ENCODE measurements at places on chromosomes 12 and 14.
A peak's percentile ranks its signal among the peaks of the same experiment; 100 is the strongest.

DNA sequence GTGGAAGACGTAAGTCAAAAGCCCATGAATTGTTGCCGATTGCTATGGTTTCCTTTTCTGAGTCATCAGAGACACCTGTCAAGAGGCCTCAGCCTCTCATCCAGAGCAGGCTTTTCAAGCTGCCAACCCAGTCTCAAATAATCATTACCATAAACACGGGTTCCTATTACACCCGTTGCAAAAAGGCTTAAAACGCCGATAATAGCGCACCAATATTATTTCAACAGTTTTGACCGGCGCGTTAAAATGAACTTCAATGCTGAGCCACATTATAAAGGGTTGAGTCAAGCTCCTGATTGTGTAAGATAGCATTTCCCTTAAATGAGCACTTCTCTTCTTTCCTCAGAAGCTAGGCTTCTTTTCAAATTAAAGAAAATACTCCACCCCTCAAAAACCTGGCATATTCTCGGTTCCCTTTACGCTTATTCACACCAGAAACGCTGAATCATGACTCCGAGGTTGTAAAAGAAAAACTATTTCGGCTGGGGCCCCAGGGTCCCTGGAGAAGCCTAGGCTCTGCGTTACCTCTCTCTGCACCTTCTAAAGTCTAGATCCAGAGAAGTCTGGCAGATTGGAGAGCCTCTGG is 1.4 kb downstream of the TMTC1 start:
- no peak for DNase-seq

GRCh38 chr14:84397631-84398030 is 1132.3 kb upstream of the FLRT2 start:
- no peak for DNase-seq

GRCh38 chr14:104856157-104856868 is 8.8 kb upstream of the CEP170B start:
- DNase-seq, result no peak

DNA sequence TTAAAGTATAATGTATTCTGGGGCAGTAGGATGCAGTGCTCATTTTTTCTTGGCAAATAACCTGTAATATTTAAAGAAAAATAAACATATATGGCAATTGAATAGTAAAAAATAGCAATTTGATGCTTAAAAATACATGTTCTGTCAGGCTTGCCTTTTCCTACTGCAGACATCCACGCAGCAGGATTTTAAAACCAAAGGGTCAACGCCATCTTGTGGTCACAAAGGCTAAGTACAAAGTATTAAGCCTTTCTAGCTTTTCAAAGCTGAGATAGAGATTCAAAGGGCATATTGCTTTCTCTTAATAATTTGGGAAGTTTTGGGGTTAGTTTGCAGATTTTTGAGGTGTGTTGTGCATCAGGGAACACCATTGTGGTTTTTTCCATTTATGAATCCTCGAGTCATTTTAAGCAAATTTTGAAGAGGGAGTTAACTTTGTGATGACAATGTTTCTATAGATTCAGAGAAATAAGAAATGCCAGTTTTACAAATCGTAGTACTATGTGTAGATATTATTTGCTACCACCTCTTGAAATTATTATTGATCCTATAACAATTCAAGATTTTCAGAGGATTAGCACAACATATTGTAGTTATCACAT is 4.7 kb upstream of the CCER1 start:
- no peak for DNase-seq

DNA sequence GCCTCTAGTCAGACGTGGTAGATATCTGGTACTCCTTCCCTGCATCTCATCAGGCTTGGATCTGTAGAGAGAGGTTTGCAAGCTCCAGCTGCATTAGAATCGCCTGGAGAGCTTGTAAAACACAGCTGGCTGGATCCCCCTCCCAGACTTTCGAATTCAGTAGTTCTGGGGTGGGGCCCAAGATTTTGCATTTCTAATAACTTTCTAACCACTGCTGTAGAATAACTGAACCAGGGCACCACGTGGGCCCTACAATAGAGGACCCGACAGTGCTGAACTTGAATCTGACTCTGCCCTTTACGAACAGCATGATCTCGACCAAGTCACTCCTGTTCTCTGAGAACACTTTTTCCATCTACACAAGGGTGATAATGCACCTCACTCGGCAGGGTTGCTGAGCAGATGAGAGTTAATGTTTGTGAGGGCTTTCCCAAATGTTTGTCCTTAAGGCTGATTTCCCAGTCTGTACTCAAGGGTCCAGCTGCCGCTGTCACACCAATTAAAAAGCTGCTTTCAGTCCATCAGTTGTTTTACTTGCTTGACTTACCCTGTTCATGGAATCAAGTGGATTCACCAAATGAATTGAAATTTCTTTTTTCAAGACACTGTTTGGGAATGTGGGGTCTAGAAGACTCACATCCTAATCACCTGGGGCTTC is 86.6 kb upstream of the SLC24A4 start:
- DNase-seq, result no peak

GRCh38 chr12:123388177-123388950 is 4.4 kb downstream of the KMT5A start:
- peak; percentile 85 for DNase-seq
